ENCODE measurements at places on chromosomes 16 and 17.

- DNase-seq = no peak
These were observed 4.5 kb downstream of the CCL17 start for GRCh38 chr16:57409065-57409464.

- DNase-seq = no peak
These were observed 54.8 kb downstream of the VAC14 start for GRCh38 chr16:70746040-70746707.

GRCh38 chr17:20084621-20085282, 75.6 kb downstream of the SPECC1 start:
- DNase-seq = no peak

DNA sequence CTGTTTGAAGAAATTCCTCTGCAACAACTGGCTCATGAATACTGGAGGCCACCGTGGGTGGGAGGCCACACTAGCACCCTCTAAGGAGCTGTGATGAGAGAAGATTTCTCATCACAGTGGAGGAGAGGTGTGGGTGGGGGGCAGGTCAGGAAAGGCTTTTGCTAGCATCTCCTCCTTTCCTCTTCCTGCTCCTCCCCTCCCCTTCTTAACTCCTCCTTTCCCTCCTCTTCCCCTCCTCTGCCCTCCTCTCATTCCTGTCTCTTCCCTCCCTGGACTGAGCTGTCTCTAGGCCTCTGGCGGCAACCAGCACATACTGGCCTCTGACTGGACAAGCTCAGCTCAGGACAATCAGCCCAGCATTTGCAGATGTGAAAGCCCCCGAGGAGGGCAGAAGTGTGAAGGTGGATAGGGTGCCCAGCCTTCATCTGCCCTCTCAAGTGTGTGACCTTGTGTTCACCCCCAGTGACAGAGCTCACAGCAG, 19.0 kb upstream of the LHX1 start:
- DNase-seq = no peak

DNA sequence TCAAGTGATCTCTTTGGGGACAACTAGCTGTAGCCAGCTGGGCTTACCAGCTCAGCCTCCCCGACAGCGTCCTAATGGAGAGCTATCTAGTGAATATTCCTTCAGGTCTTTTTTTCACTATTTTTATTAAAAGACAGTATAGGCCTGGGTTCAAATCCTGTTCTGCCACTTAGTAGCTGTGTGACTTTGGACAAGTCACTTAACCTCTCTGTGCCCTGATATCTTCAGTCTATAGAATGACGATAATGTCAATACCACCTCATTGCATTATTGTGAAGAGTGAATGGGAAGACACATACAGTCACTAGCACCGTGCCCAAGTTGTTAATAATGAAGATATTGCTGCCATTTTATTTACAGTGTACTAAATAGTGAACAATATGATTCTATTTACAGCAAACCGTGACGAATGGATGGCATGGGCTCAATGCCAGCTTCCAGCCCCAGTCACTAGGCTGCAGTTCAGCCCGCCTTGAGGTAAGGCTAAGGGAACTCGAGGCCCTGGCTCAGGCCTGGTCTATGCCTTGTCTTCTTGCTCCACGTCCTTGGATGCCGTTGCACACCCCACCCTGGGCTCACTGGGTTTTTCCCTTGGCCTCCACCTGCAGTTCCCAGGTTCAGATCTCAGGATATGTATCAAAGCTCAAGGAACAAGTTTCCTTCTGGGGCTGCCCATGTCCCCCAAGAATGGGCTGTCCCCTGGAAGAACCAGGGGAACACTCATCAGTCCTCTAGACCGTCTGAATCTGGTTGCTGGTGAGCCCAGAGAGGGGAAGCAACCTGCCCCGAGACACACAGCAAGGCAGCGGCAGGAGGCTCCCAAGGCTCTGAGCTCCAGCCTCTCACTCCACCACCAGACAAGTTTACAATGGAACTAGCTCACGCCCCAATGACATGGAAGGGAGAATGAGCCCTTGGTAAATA, 95.4 kb upstream of the TNRC6C start:
- DNase-seq = no peak

GRCh38 chr16:4617880-4618279, 3.2 kb upstream of the UBALD1 start:
- no peak for DNase-seq

DNA sequence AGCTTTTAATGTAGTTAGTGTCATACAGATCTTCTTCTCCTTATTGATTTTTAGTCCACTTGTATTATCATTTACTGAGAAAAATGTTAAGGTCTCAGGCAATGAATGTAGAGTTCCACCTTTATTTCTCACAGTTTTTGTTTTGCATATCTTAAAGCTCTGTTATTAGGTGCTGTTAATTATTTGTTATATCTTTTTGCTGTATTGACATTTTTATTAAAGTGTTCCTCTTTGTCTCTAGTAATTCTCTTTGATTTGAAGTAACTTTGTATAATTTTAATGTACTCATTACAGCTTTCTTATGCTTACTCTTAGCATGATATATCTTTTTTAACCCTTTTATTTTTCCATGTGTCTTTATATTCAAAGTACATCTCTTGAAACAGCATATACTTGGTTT, 22.4 kb upstream of the USP43 start:
- no peak for DNase-seq

DNA sequence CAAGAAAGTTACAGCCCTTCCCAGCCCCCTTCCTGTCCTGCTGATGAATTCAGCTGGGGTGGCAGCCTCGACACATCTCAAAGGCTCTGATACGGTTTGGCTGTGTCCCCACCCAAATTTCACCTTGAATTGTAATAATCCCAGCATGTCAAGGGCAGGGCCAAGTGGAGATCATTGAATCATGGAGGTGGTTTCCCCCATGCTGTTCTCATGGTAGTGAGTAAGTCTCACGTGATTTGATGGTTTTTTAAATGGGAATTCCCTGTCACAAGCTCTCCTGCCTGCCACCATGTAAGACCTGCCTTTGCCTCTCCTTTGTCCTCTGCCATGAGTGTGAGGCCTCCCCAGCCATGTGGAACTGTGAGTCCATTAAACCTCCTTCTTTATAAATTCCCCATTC, 163.2 kb upstream of the FOXF1 start:
- DNase-seq = no peak

DNA sequence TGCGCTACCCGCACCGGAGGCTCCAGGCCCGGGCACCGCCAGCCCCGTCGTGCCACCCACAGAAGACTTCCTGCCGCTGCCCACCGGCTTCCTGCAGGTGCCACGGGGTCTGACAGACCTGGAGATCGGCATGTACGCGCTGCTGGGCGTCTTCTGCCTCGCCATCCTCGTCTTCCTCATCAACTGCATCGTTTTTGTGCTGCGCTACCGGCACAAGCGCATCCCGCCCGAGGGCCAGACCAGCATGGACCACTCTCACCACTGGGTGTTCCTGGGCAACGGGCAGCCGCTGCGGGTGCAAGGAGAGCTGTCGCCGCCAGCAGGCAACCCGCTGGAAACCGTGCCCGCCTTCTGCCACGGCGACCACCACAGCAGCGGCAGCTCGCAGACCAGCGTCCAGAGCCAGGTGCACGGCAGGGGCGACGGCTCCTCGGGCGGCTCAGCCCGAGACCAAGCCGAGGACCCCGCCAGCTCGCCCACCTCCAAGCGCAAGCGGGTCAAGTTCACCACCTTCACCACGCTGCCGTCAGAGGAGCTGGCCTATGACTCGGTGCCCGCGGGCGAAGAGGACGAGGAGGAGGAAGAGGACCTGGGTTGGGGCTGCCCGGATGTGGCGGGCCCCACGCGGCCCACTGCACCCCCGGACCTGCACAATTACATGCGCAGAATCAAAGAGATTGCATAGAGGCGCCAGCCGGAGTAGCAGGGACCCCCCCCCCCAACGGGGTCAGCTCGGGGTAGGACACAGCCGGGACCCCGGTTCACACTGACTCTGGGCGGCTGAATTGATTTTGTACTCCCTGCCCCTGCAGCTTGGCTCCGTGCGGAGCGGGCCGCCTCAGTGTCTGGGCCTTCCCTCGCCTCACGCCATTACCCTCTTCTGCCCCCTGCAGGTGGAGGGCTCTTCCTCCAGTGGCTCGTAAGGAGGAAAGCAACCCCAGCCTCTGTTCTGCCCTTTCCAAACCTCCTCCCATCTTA, 58.5 kb downstream of the TMEM132E start:
- peak; percentile 53 for DNase-seq

DNA sequence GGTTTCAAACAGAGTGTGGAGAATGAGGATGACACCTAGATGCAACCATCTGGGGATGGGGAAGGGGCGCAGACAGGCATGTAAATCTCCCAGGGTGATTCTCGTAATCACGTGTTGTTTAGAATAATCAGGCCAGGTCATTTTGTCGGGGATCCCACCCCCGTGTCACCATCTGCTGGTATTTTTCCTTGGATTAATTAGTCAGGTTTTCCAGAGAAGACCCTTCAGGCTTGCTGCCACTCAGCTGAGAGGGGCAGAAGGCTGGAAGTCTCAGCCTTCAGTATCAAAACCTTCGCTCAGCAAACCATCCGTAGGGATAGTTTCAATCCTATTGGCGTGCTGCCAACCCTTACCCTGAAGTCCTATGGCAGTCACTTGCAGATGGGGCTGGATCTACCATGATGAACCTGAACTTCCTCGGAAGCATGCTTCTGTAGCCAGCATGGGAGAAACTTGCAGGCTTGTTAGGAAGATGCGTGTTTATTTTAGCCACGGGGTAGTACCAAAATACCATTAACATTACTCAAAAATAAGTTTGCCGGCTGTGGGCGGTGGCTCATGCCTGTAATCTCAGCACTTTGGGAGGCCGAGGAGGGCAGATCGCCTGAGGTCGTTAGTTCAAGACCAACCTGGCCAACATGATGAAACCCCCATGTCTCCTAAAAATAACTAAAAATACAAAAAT, 7.5 kb upstream of the ADCY9 start:
- no peak for DNase-seq

DNA sequence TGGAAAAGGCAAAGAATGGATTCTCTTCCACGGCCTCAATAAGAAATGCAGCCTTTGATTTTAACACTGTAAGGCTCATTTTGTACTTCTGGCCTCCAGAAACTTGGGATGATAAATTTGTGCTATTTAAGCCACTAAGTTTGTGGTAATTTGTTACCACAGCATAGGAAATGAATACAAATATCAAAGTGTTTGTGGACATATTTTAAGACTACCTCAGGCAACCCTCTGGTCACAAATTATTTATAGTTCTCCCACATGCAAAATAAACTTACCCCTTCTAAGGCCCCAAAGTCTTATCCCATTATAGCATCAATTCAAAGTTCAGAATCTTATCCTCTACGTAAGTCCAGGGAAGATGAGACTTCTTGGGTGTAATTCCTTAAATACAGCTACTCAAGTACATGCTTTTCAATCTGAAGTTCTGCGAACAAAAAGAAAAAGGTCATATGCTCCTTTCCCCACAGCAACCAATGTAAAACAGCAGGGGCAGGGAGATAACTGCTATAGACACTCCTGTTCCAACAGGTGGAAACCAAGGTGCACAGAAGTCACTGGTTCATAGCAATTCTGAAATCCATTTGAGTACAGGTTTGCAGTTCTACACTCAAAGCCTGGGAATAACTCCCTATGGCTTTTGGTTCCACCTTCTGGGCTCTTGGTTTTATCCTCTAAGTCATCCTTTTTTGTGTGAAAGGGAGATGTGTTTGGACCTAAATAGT, 5.4 kb upstream of the EFCAB13 start:
- no peak for DNase-seq

GRCh38 chr16:47731252-47731651, 270.1 kb downstream of the PHKB start:
- no peak for DNase-seq

DNA sequence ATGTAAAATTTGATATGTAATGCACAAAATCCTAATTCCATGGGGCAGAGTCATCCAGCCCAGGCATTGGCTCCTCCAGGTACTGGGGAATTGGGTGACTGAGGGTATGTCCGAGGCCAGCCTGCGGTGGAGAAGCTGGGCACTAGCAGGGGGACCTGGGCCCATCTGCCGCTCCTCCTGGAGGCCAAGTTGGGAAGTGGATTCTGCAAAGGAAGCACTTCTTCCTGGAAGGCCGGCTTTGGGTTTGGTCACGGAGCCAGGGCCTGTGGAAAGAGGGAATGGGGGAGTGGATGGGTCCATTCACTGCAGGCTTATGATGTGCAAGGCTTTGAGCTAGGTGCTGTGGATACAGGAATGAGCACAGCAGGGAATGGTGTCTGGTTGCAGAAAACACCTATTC, 85.8 kb downstream of the GNAO1 start:
- no peak for DNase-seq

- DNase-seq = no peak
These were observed 11.4 kb upstream of the CENPV start for GRCh38 chr17:16364625-16365024.

DNA sequence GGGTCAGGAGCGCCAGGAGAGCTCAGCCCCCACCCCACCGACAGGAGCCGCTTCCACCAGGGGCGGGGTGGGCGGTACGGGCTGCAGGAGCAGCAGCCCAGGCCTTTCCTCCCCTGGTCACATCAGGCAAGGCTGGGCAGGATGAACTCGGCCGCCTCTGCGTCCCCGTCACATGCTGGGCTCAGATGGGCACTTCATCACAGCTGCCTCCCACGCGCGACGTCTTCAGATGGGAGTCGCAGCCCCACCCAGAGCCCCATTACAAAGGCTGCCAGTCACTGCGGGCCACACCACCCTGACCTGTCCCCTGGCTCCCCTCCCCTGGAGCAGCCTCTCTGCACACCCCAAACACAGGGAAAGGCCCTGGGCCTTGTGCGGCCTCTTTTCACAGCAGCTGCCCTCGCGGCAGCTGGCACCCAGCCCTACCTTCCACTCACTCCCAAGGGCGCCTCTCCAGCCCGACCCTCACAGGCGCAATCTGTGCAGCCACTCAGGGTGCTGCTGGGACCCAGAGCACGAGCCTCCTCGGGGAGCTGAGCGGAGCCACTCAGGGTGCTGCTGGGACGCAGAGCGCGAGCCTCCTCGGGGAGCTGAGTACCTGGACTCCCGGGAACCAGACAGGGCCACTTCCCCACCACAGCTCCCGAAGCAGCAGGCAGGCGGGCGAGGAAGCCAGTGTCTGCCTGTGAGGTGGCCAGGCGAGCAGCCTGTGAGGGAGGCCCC, 4.7 kb downstream of the ZNF598 start:
- no peak for DNase-seq

GRCh38 chr16:71198408-71198807, 32.1 kb downstream of the HYDIN start:
- DNase-seq = no peak

DNA sequence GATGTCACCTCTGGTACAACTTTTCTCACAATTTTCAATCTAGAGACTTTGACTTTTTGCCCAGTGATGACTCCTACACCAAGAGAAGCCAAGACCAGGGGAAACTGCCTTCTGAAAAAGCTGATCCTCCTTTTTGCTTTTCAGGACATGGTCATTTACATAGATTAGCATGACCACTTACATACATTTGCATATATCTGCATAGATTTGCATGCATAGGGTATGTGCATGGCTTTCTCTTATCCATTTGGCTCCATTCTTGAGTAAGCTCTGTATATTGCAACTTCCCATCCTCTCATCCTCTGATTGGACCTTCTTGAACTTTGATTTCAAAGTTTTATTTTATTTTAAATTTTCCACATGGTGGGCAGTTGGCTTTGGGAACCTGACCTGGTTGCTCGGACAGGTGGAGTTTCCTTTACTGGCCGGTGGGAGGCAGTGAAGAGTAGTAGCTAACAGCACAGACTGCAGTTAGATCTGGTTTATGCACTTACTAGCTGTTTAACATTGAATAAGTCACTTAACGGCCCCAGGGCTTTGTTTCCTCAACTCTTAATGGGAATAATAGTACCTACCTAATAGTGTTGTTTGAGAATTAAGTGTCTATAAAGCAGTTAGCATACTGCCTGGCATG, 92.9 kb downstream of the GPR139 start:
- DNase-seq = no peak

Measured in caudate nucleus (tissue), 63 donors.